ENCODE measurements at places on chromosomes 7 and 10. TPM values are rescaled to one million over a fixed set of nuclear protein-coding genes. Genes with fewer than 3 reads are reported as not detected.

DNA sequence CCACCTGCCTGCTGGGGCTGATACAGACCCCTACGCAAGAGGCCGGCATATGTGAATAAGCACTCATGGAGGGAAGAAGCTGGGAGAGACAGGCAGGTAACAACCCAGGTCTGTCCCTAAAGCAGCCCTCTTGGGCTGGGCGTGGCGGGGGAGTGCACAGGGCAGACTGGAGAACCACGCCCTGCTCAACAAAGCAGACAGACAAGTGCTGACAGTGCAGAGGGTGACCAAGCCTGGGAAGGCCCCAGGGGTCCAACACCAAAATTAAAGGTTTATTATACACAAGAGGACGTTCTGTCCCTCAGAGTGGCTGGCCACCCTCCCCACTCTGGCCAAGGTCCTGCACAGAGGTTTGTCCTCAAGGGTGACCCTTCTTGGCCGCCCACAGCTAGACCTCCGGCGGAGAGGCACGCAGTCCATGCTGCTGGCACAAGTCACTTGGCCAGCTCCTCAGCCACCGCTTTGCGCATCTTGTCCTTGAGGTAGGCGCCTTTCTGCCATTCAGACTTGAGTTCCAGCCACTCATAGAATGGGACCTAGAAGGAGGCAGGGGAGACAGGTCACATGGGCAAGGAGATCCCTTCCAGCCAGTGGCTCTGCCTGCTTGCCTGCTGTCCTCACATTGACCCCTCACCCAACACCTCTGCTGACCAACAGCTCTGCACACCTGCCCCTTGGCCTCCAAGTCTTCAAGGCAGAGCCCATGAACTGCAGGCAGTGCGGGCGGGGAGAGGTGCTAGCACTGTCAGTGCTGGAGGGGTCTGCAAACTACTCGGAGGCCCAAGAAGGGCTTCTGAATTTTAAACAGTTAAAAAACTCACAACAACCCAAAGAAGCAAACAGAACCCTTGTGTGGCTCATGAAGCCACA is 11.4 kb upstream of the NACAD start:
- DNase-seq: no peak

TMEM196 gene
- total RNA-seq: 18.8 TPM

DNA sequence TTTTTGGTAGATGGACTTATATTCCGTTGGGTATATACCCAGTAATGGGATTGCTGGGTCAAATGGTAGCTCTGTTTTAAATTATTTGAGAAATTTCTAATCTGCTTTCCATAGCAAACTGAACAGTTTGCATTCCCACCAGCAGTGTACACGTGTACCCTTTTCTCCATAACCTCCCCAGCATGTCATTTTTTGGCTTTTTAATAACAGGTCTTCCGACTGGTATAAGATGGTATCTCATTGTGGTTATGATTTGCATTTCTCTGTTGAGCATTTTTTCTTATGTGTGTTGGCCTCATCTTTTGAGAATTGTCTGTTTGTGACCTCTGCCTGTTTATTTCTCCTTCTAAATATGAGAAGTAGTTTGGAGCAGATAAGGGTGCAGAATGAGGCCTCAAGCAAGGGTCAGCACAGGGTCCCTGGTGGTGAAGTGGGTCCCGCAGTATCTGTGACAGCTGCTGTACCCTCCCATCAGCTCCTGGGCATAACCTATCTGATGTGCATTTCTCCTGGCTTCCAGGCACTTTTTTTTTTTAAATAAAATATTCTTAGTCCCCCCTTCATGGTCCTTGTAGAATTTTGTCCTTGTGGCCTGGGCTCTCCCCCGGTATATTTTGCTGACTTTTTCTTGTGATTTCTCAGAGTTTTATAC is 73.5 kb downstream of the PROSER2 start:
- DNase-seq: no peak

GRCh38 chr10:53930648-53931047 is 870.4 kb downstream of the PCDH15 start:
- DNase-seq: no peak

ABCB1 gene
- total RNA-seq: 6.5 TPM

DNA sequence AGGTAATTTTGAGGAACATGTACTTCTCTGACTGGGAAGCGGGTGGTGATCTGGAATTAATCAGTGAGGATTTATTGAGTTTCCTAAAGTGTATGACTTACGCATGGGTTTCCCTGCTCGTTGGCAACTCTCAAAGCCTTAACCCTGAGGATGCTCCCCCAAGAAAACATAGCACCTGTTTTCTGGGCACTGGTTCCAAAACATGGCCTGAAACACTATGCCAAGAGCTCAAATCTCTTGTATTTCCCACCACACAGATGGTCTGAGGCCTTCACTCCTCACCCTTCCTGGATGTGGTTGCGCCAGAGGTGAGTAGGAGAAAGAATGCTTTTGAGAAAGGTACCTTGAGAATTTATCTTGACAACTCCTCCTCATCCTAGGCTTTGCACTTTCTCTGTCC is 250.4 kb downstream of the FZD1 start:
- DNase-seq: no peak

NAT16 gene
- 0.82 TPM for total RNA-seq

GRCh38 chr10:53894145-53894544 is 906.9 kb downstream of the PCDH15 start:
- no peak for DNase-seq

WASHC2A gene
- 45.2 TPM for total RNA-seq

MTURN gene
- 368 TPM for total RNA-seq

CALHM2 gene
- total RNA-seq: 1.6 TPM

ASZ1 gene
- total RNA-seq: not detected

NXPH1 gene
- total RNA-seq: 41.6 TPM

DNA sequence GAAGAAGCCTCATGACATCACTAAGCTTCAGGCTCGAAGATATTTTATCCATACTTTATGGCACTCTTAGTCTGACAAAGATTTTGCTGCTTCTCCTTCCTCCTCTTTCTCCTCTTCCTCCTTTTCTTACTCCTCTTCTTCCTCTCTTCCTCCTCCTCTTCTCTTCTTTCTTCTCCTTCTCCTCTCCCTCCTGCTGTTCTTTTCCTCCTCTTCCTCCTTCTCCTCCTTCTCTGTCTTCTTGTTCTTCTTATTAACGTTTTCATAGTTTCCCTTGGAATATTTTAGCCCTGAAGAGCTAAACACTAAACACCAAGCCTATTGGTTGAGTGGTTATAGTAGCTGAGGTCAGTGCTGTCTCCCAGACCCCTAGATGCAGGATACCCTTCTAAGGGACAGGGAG is 137.7 kb downstream of the CREB5 start:
- DNase-seq: no peak

All from frontal cortex (tissue), 4 donors.